Spleen (tissue), 13 donors: ENCODE measurements at places on chromosomes 1 and 21. TPM values are rescaled to one million over a fixed set of nuclear protein-coding genes. Genes with fewer than 3 reads are reported as not detected.

Gene PTGER3
- polyA plus RNA-seq, result 0.28 TPM

Gene FAM72A
- polyA plus RNA-seq, result 4.6 TPM

Gene PAPPA2
- polyA plus RNA-seq, result not detected

Gene F13B
- not detected for polyA plus RNA-seq

Gene CD1C
- 55.0 TPM for polyA plus RNA-seq

Gene RAD54L
- polyA plus RNA-seq, result 2.9 TPM

Gene SRSF10
- 54.5 TPM for polyA plus RNA-seq

Gene TMEM269
- 0.06 TPM for polyA plus RNA-seq

Gene MAD2L2
- 37.2 TPM for polyA plus RNA-seq

Gene TYW3
- 15.2 TPM for polyA plus RNA-seq

Gene PROK1
- 0.07 TPM for polyA plus RNA-seq

Gene AGO4
- 7.7 TPM for polyA plus RNA-seq

- H3K4me3 ChIP-seq, result peak overlapping the region; percentile 71
- H3K36me3 ChIP-seq, result no peaks in the 10 kb centered on the region
- peak; percentile 89 for DNase-seq
- H3K4me1 ChIP-seq, result no peaks in the 10 kb centered on the region
- H3K27me3 ChIP-seq, result no peaks in the 10 kb centered on the region
These were observed 2.2 kb downstream of the JUN start for GRCh38 chr1:58781541-58782177.

DNA sequence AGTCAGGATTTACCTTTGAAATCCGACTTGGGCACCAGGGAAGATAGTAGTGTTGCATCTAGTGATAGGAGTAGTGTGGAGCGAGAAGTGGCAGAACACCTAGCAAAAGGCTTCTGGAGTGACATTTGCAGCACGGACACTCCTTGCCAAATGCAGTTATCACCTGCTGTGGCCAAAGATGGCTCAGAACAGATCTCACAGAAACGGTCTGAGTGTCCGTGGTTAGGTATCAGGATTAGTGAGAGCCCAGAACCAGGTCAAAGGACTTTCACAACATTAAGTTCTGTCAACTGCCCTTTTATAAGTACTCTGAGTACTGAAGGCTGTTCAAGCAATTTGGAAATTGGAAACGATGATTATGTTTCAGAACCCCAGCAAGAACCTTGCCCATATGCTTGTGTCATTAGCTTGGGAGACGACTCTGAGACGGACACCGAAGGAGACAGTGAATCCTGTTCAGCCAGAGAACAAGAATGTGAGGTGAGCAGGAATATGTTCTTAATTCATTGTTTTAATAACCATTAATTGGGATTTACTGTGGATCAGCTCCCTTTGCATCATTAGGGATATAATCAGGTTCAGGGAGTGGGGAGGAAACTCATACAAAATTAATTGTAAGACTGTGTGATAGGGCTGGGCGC is 28.3 kb downstream of the BACH1 start:
- H3K27ac ChIP-seq, result no peak overlapping the region
- no peak overlapping the region for H3K4me3 ChIP-seq
- no peak for DNase-seq
- no peaks in the 10 kb centered on the region for H3K4me1 ChIP-seq

DNA sequence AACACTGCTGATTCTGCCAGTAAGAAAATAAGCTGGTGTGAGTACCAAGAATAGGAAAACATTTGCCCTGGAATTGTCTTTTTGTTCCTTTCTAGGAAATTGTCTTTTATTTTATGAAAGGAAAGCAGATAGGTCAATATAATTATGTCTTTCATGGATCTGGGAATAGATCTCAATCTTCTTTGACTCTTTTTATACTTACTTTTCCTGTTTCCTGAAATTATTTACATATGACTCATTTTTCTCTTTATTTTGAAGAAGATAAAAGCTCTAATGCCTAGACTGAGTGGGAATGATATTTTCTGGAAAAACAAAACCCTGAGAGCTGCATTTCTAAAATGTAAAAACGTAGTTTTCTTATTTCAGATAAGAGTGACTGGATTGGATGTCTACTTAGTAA is 100.1 kb downstream of the MAN1A2 start:
- no peak overlapping the region for H3K4me3 ChIP-seq
- DNase-seq, result no peak
- H3K27ac ChIP-seq, result no peak overlapping the region

- H3K4me1 ChIP-seq, result no peaks in the 10 kb centered on the region
- H3K4me3 ChIP-seq, result no peak overlapping the region
- no peak for DNase-seq
- H3K27me3 ChIP-seq, result no peaks in the 10 kb centered on the region
- H3K36me3 ChIP-seq, result no peaks in the 10 kb centered on the region
These were observed 27.8 kb downstream of the FOXD2 start for GRCh38 chr1:47465605-47466004.

GRCh38 chr21:26394341-26394740 is 178.7 kb downstream of the CYYR1 start:
- H3K27me3 ChIP-seq, result no peaks in the 10 kb centered on the region
- no peaks in the 10 kb centered on the region for H3K4me1 ChIP-seq
- no peak for DNase-seq
- H3K4me3 ChIP-seq, result no peak overlapping the region
- H3K36me3 ChIP-seq, result no peaks in the 10 kb centered on the region

GRCh38 chr21:41973861-41974751 is 20.3 kb upstream of the C2CD2 start:
- no peak for DNase-seq
- H3K4me1 ChIP-seq, result peaks cover 17% of the 10 kb centered on the region
- no peaks in the 10 kb centered on the region for H3K36me3 ChIP-seq
- no peak overlapping the region for H3K27ac ChIP-seq

DNA sequence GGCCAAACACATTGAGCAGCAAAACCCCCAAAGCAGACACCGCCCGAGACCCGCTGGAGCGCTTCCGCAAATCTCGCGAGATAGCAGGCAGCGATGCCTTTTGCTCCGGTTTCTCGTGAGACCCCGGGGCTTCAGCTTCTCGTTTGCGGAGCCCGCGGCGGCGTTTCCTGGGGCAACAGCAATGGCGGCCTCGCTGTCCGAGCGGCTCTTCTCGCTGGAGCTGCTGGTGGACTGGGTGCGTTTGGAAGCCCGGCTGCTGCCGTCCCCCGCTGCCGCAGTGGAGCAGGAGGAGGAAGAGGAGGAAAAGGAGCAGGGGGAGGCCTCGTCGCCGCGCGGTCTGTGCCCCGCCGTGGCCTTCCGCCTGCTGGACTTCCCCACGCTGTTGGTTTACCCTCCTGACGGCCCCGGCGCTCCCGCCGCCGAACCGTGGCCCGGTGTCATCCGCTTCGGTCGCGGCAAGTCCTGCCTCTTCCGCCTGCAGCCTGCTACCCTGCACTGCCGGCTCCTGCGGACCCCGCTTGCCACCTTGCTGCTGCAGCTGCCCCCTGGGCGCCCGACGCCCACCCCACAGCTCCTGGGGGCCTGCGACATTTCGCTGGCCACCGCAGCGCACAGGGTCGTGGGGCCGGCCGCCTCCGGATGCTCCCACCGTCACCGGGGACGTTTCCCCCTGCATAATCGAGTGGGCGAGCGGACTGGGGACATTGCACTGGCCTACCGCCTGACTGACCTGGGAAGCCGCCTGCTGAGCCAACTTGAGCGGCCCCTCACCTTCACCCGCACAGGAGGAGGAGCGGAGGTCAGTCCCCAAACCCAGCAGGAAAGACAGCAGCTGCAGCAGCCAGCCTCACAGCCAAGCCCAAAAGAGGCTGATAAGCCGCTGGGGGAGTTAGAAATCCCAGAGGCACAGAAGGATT is at the start of gene MAP10:
Gene MAP10, plus strand, starts transcription at position 148 of the 917 bp plus-strand sequence. Its CDS starts 34 bp downstream, at position 182.
- H3K27ac ChIP-seq, result peak within 1 kb of the TSS; percentile 73
- peak; percentile 94 for DNase-seq

- peaks cover 12% of the 10 kb centered on the region for H3K4me1 ChIP-seq
- no peak overlapping the region for H3K27ac ChIP-seq
- no peak for DNase-seq
- peaks cover 48% of the 10 kb centered on the region for H3K36me3 ChIP-seq
These were observed 63.3 kb downstream of the POFUT2 start for GRCh38 chr21:45224189-45224938.

GRCh38 chr1:228457017-228457395 is 30.2 kb upstream of the RNF187 start:
- no peaks in the 10 kb centered on the region for H3K27me3 ChIP-seq
- peak overlapping the region; percentile 84 for H3K27ac ChIP-seq
- peaks cover 6% of the 10 kb centered on the region for H3K36me3 ChIP-seq
- H3K4me3 ChIP-seq, result peak overlapping the region; percentile 65
- no peak for DNase-seq

GRCh38 chr1:209774592-209774991 is 9.8 kb downstream of the C1orf74 start:
- peak overlapping the region; percentile 0 for H3K4me3 ChIP-seq
- DNase-seq, result no peak
- H3K27ac ChIP-seq, result peak overlapping the region; percentile 62
- peaks cover 61% of the 10 kb centered on the region for H3K4me1 ChIP-seq
- peaks cover 50% of the 10 kb centered on the region for H3K36me3 ChIP-seq
- no peaks in the 10 kb centered on the region for H3K27me3 ChIP-seq

GRCh38 chr1:183227422-183228346 is 41.6 kb downstream of the LAMC2 start:
- H3K36me3 ChIP-seq, result no peaks in the 10 kb centered on the region
- no peak overlapping the region for H3K4me3 ChIP-seq
- H3K27me3 ChIP-seq, result no peaks in the 10 kb centered on the region
- no peaks in the 10 kb centered on the region for H3K4me1 ChIP-seq
- no peak overlapping the region for H3K27ac ChIP-seq

GRCh38 chr21:31176725-31177124 is 138.4 kb upstream of the KRTAP19-8 start:
- DNase-seq, result no peak
- H3K27ac ChIP-seq, result peak overlapping the region; percentile 26
- peaks cover 12% of the 10 kb centered on the region for H3K4me1 ChIP-seq
- H3K36me3 ChIP-seq, result no peaks in the 10 kb centered on the region
- H3K27me3 ChIP-seq, result no peaks in the 10 kb centered on the region

DNA sequence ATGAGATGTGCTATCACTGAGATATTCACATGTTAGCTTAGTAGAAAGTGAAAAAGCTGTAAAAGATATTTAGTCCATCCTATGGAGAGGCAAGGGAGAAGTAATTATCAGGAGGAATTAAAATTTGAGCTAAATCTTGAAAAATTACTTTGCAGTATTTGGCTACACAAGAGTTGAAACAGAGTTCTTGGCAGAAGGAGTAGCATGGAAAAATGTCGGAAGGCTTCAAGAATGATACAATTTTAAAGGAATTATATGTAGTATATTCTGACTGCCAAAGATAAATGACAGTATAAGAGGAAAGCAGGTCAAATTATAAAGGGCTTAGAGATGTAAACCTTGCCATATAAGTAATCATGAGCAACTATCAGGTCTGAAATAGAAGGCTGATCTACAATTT is 518.9 kb downstream of the BRINP3 start:
- no peaks in the 10 kb centered on the region for H3K36me3 ChIP-seq
- DNase-seq, result no peak
- H3K4me1 ChIP-seq, result no peaks in the 10 kb centered on the region
- no peak overlapping the region for H3K4me3 ChIP-seq
- H3K27me3 ChIP-seq, result no peaks in the 10 kb centered on the region

- H3K36me3 ChIP-seq, result no peaks in the 10 kb centered on the region
- DNase-seq, result no peak
- no peaks in the 10 kb centered on the region for H3K4me1 ChIP-seq
- no peak overlapping the region for H3K4me3 ChIP-seq
- no peak overlapping the region for H3K27ac ChIP-seq
These were observed 35.8 kb upstream of the SOD1 start for GRCh38 chr21:31623664-31624063.

DNA sequence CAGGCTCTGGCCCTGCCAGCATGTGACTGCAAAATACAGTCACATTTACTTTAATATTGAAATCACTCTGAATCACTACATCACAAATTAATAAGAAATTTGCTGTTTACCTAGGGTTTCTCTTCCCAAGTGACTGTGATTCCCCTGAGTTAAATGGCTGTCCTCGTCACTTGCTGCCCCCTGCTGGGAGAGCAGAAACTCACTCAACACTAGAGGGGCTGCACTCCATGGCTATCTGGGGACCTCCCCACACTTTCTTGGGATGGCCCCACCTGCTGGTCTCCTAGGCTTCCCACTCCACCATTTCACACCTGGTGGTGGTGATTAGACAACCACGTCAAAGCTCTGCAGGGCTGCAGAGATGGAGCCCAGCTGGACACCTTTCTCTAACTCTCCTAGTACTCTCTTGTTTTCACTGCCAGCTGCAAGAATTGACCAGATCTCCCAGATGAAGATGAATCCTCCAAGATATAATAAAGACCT is 63.4 kb downstream of the CD2 start:
- H3K4me3 ChIP-seq, result no peak overlapping the region
- H3K4me1 ChIP-seq, result peaks cover 24% of the 10 kb centered on the region
- peak; percentile 82 for DNase-seq
- no peak overlapping the region for H3K27ac ChIP-seq
- no peaks in the 10 kb centered on the region for H3K27me3 ChIP-seq

DNA sequence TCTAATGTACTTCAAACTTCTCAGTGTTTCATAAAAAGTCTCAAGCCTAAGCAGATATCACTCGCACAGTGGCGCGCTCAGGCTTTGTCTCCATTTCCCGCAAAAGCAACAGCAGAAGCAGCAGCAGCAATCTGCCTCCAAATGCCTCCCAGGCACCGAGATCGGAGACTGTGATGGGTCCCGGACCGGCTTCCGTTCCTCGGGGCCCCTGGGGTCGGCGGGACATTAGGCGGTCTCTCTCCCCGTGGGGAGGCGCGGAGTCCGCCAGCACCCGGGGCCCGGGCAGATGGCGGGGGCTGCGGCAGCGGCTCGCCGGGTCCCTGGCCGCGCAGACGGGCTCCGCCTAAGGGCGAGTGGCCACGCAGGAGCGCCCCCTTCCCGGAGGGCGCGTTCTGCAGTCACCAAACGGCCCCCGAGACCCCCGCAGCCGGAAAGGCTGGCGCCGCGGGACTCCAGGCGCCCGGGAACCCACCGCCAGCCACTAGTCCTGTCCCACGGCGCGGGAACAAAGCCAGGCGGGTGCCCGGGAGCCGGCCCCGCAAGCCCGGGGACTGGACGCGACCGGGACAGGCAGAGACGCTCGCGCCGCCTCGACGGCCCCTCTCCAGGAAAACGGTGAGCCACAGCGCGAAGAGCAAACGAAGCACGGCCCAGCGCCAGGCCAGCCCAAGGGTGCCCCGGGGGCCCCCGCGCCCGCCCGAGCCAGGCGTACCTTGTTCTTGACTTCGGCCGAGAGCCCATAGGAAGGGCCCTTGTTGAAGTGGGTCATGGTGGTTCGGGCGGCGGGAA is 590 bp downstream of the CNN3 start:
- no peaks in the 10 kb centered on the region for H3K36me3 ChIP-seq
- peaks cover 77% of the 10 kb centered on the region for H3K4me1 ChIP-seq
- DNase-seq, result peak; percentile 83
- peak overlapping the region; percentile 86 for H3K27ac ChIP-seq
- H3K4me3 ChIP-seq, result peak overlapping the region; percentile 76
